ENCODE measurements at places on chromosomes 7 and 10. TPM values are rescaled to one million over a fixed set of nuclear protein-coding genes. Genes with fewer than 3 reads are reported as not detected.

GRCh38 chr7:17371671-17372524 is 73.4 kb downstream of the AHR start:
- DNase-seq = no peak

- no peak for DNase-seq
These were observed 57.8 kb upstream of the WIPF3 start for GRCh38 chr7:29748286-29749099.

DNA sequence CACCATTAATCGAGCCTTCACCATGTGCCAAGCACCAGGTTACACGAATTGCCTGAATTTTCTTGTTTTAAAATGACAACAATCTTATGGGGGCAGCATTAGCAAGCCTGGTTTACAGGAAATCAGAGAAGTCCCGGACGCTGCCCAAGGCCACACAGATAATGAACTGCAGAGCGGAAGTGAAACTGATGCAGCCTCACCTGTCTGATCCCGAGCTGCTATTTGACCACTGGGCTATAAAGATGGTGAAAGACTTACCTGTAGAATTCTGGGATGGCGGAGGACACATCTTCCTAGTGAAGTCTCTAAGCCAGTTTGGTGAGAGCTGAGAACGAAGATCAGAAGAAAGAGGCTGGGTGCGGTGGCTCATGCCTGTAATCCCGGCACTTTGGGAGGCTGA is 21.7 kb upstream of the GALNTL5 start:
- DNase-seq = no peak

Gene APBB1IP
- total RNA-seq = 0.14 TPM

Gene PNLIPRP3
- not detected for total RNA-seq
